NCI-H1417 treated with DMSO at 0.1 percent for 48 hours (cell line): ENCODE measurements at places on chromosomes 3 and 15.

- no peak for DNase-seq
Observed at GRCh38 chr15:31554261-31554660, 227.6 kb downstream of the KLF13 start.

DNA sequence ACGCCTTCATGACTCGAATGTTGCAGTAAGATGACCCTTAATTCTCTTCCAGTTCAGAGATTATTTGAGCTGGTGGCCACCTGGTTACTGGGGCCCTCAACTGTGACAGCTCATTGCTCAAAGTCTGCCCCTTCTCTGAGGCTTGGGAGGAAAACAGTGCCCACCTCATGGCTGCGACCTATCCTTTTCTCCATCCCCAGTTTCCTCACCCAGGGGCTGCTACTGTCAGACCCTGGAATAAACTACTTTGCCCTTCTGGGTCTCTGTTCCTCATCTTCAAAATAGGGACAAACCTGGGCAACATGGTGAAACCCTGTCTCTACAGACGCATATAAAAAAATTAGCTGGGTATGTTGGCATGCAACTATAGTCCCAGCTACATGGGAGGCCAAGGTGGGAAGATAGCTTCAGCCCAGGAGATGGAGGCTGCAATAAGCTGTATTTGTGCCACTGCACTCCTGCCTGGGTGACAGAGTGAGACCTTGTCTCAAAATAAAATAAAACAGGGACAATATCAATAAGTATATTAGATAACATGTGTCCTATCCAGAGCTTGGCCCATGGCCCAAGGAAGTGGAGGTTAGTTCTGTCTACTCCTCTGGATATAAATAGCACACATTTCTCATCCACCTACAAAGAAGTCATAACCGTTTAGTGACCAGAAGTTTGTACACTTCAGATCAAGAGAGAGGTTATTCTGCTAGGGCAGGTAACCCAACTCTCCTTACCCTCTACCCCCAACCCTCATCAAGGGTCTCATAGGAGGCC, 2.2 kb upstream of the RASL12 start:
- no peak for DNase-seq

DNA sequence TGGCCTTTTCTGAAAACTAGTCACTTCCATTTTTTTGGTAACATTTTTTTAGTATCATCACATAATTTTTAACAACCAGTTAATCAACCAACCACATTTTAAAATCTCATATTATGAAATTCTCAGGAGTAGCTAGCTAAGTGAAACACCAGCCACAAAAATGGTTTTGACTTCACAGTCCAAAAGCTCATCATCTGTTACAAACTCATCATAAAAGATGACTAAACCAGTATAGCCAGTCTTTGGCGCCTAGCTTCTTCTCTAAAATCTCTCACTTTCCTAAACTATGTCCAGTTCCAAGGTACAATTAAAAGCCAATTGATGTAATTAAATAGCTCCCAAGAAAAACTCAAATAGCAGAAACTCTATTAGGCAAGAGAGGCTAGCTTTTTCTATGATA, 88.2 kb upstream of the ZNF385D start:
- DNase-seq: no peak

- DNase-seq: no peak
Observed at GRCh38 chr3:180875124-180875698, 37.3 kb upstream of the FXR1 start.

GRCh38 chr15:33040496-33040895, 154.0 kb downstream of the FMN1 start:
- no peak for DNase-seq

GRCh38 chr3:45819543-45819942, 22.4 kb downstream of the LZTFL1 start:
- DNase-seq: no peak

DNA sequence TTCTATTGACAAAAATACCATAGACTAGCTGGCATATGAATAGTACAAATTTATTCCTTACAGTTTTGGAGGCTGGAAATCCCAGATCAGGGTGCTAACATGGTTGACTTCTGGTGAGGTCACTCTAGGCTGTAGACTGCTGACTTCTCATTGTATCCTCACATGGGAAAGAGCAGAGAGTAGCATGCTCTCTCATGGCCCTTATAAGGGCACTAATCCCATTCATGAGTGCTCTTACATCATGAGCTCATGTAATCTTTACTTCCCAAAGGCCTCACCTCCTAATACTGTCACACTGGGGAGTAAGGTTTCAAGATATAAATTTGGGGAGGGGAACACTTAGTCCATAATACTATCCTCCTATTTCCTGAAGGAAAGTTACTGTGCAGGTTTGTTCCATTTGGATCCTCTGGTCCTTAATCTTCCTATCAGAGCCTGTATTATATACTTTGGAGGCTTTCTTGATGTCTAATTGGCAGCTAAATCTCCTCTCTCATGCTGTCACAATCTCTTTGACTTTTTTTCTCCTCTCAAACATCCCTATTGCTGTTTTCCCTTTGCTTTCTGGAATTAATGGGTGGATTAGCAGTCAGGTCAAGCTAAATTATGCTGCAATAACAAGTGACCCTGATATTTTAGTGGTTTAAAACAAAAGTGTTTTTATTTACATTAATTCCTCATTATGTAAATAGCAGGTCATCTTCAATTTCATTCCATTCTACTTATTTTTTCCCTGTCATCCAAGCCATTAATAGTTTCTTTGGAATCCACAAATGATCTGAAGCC, 23.1 kb upstream of the LEKR1 start:
- DNase-seq: no peak

DNA sequence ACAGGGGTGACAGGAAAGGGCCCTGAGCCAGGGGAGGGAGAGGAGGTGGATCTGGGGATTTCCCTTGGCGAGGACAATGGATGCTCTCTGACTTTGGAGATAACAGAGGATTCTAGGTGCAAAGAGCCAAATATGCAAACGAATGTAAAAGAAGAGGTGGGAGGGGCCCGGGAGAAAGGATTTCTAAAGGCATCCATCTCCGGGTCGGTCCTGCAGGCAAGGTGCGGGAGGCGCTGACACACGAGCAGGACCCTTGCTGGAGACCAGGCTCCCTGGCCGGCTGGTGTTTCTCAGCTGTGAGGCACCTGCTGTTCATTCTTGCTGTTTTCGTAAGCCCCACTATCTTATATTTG, 115.2 kb upstream of the TLE3 start:
- no peak for DNase-seq

GRCh38 chr3:188092648-188093047, 61.3 kb upstream of the LPP start:
- DNase-seq: no peak

DNA sequence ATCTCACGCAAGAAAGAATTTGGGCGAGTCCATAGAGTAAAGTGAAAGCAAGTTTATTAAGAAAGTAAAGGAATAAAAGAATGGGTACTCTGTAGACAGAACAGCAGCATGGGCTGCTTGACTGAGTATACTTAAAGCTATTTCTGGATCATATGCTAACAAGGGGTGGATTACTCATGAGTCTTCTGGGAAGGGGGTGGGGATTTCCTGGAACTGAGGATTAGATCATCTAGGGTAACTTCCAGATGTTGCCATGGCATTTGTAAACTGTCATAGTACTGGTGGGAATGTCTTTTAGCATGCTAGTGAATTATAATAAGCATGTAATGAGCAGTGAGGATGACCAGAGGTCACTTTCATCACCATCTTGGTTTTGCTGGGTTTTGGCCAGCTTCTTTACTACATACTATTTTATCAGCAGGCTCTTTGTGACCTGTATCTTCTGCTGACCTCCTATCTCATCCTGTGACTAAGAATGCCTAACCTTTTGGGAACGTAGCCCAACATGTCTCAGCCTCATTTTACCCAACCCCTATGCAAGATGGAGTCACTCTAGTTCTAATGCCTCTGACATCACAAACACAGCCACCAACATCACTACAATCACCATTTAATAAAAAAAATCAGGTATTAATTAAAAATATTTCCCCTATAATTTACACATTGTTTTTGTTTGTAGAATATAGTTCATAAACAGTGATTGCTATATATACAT, 890.7 kb upstream of the EPHA6 start:
- no peak for DNase-seq

DNA sequence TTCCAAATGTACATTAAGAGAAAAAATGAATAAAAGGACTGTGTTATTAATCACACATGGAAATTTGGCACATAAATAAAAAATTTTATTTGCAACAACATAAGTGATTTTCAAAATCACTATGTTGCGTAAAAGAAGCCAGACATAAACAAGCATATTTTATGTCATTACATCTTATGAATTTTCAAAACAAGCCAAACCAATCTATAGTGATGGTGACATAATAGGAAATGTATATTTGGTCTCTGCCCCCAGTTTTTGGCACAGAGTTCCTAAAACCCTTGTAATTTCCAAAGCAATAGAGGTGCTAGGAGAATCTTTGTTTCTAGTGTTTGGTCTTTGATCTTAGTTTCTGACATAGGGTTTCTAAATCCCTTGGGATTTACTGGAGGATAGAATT, 543.3 kb downstream of the ZBBX start:
- no peak for DNase-seq

GRCh38 chr3:100868096-100868495, 125.1 kb downstream of the ABI3BP start:
- no peak for DNase-seq

GRCh38 chr3:170751899-170752293, 118.1 kb downstream of the RPL22L1 start:
- DNase-seq: no peak

DNA sequence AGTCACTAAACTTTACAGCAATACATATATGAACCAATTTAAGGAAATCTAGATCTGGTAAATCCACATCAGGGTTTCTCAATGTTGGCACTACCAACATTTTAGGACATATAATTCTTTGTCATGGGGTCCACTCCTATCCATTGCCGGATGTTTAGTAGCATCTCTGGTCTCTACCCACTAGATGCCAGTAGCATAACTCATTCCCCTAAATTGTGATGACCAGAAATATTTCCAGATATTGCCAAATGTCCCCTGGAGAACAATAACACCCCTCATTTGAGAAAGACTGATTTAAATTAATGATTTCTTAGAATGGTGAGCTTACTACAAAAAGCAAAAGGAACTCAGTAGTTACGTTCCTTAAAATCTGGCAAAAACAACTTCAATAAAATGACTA, 23.1 kb upstream of the ANKRD28 start:
- DNase-seq: no peak

DNA sequence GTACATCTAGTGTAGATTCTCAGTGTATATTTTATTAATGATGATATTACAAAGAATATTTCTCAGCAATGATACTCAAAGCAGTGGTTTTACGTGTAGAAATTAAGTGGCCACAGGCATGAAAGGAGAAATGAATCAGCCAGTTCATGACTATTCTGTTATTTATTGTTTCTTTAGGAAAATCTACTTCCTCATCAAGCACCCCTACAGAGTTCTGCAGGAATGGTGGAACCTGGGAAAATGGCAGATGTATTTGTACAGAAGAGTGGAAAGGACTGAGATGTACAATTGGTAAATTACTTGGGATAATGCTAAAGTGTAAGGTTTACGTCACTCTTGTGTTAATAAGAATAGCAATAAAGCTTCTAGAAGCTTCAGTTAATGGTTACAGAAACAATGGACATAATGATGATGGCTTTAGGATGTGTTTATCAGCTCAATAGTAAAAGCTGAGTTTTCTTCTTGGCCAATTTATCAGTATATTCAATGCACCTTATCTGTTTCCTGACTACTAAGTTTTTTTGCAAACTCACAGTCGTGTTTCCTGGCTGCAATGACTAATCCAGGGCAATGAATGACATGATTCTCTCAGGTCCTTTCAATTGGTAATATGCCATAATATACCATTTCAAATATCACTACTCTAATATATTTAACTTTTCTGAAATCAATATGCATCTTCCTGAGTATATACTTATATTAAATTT, 20.2 kb downstream of the ADGRG7 start:
- DNase-seq: no peak

GRCh38 chr3:188926111-188926510, 245.7 kb upstream of the TPRG1 start:
- no peak for DNase-seq

- no peak for DNase-seq
Observed at GRCh38 chr3:88189361-88189810, 39.6 kb downstream of the C3orf38 start.

DNA sequence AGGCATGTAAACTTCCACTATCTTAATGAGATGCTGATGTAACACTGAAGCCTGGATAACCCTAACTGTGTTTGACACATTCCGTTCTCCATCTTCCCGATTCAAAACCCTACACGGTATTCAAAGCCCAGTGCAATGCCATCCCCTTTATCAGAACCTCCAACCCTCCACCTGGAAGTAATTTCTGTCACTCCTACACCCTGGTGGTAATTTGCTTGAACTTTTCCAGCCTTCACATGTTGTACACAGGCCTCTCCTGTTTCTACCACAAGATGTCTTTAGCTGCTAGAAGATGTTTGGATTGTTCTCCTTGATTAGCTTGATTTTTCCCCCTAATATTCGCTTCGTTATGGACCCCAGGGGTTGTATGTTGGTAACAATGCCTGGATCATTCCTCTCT, 208.9 kb downstream of the CHST2 start:
- DNase-seq: no peak

DNA sequence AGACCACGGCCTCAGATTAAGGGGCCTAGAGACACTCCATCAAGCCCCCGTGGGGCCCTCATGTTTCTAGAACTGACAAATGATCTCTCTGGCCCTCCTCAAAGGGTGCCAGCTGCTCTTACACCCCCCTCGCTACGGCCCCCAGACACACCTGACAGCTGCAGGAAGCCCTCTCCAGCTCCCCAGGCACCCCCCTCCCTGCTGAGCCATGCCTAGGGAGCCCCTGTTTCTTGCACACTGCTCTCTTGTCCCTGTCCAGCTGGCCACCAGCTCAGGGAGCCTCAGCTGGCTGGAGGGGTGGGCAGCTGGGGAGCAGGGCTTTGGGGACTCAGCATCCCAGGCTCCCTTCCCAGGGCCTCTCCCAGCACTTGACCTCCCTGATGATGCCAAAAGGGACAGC, 14.8 kb downstream of the TNK2 start:
- no peak for DNase-seq
